ENCODE measurements at places on chromosomes 12 and 14.
A peak's percentile ranks its signal among the peaks of the same experiment; 100 is the strongest.

DNA sequence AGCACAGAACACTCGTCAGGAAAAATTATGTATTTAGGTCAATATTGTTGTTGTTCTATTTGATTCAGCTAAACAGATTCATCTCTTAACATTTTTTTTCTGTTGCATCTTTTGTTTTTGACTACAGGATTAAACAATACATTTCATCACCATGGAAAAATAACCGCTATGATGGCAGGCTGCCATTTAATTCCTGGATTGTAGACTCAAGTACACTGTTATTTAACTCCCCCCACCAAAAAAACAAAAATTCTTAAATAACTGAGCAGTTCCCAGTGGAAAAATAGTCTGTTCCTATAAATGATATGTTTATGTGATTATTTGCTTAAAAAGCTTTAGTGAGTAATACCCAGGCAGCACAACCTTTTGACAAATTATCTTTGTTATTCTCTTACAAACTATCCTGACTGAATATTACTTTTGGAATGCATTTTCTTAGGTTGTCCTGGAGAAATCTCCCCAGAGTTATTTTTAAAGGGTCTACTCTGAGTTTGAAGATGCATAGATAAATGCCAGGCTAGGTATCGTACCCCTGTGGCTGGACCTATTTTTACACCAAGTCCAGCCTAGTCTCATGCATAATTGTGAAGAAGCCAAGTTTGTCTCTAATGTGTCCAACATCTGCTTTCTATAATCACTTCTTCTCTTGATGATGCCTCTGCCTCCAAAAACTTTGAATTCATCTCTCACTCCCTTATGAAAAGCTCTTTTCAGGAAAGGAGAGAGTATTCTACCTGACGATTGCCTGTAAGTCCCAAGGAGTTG lies 3.7 kb downstream of the KERA start:
- peak; percentile 57 for DNase-seq

- DNase-seq: no peak
Measured at GRCh38 chr14:98262566-98262965, 1009.4 kb downstream of the BCL11B start.

DNA sequence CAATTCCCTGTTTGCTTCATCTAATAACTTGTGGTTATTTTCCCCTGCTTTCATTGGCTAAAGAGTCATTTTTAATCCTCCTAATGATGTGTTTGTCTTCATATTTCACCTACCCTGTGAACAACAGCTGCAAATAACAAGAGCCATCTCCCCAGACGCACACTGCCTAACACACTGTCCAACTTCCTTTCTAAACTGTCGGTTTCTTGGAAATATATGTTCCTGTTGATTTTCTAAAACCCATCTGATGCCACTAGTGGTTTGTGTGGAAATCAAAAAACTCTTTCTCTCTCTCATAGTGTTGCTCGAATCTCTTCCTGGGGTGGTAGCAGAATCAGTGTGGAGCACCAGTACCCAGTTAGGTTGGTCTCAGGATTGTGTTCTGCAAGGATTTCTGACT lies 226.9 kb downstream of the EPS8 start:
- no peak for DNase-seq

DNA sequence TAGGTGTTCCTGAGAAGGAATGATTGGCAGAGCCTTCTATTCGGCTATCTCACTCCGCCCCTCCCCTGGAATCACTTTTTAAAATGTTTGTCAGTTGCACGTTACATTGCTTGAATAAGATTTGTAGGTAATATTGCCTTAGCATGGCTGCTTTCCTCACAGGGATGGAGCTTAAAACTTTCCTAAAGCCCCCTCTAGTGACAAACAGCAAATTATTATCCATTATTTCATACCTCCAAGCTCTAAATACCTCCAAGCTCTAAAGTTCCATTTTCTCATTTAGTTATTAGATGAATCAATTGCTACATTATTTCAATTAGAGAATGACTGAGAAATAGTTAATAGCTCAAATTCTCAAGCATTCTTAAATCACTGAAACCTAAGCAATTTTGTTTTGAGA lies 5.1 kb upstream of the SPATA7 start:
- DNase-seq: no peak

DNA sequence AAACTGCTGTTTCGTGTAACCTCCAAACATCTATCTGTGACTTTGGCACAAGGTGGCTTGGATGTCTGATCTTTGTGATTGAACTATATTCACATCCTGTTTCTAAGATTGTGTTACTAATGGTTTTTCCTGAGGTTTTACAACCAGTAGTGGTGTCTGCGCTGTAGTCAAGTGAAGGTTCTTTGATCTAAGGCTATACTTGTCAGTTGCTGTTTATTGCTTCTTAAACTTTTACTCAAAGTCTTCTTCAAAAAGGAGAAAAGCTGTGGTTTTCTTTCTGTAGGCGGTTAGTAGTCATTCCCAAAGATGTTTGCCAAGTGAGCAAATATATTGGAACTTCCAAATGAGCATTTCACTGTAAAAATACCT lies 12.3 kb upstream of the CALM1 start:
- no peak for DNase-seq

DNA sequence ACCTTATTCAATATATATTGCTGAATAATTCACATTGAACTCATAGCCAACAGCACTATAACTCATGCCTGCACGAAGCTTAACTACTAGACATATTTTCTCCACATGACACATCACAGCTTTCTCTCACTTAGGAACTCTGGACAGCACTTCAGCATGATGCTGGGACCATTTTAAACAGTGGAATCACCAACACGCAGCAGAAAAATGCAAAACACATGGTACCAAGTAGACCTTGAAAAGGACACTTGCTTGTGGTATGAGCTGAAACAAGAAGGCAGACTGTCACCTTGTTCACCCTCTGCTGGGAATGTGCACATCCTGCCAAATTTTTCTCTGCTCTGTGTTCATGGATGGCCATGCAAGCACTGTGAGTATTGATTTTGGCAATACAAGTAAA lies 34.8 kb upstream of the CD9 start:
- no peak for DNase-seq

GRCh38 chr12:58313091-58313855 lies 371.9 kb downstream of the ATP23 start:
- no peak for DNase-seq

DNA sequence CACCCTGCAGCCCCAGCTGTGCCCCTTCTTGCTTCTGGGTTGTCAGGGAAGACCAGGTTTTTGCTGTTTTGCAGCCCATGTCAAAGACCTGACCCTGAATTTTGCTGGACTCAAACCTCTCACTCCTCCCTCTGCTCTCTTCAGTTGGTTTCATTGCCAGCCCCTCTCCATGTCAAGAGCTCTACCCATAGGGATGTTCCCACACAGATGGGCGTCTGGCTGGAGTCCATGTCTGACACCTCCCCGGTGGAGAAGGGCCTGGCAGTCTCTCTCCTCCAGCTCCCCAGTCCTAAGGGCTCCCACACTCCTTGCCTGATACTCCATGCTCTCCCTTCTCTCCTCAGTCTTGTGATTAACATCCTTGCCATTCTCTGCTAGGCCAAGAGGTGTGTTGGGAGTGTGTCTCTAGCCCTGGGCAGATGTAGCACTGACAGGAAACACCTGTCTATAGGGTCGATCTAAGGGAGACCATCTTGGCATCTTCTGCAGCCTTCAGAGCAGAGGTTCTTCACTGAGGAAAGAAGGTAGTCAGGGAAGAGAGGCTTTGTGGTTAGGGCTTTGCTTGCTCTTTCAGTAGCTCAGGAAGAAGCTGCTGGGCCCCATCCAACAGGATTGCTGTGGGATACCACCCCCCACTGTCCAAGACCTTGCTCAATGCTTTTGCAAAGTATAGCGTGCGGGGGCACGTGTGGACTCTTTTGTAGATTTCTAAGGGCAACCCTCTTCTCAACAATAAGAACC lies 4.7 kb downstream of the ASIC1 start:
- no peak for DNase-seq

- DNase-seq: peak; percentile 71
Measured at GRCh38 chr14:44979740-44980356, 17.9 kb downstream of the TOGARAM1 start.

DNA sequence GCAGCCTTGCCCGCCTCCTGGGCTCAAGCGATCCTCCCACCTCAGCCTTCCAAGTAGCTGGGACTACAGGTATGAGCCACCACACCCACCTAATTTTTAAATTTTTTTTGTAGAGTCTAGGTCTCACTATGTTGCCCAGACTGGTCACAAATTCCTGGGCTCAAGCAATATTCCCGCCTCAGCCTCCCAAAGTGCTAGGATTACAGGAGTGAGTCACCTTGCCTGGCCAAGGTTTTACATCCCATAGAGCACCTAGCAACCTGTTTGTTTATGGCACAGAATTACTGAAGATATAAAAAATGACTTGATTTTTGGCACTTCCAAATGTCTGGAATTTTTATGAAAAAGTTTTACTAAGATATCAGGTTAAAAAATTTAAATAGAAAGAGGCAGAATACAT lies 16.5 kb downstream of the MYO1A start:
- peak; percentile 9 for DNase-seq

DNA sequence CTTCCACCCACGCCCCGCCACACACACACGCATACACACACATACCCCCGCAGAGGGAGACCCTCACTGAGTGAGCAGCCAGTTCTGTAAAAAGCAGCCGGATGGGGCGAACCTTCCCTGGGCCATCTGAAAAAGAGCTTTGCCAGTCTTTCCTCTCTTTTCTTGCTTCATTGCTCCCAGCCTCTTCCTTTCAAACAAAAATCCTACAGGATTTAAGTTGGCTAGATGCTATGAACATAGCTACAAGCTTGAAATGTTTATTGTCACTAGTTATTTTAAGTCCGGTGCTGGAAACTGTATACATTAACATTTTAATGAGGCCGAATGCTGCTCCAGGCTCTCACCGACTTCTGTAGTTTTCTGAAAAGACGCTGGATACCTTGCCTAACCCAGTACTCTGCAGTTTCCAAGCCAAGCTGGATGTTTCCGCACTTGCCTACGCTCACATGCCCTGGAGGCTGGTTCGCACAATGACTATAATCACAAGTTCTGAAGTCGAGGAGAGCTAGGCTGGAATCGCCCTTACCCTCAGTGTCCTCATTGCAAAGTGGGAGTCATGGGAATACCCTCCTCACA lies 39.2 kb downstream of the LTBP2 start:
- DNase-seq: no peak

- DNase-seq: no peak
Measured at GRCh38 chr12:129564768-129565167, 339.1 kb downstream of the TMEM132D start.

- DNase-seq: no peak
Measured at GRCh38 chr12:24480766-24481449, 468.0 kb downstream of the BCAT1 start.

DNA sequence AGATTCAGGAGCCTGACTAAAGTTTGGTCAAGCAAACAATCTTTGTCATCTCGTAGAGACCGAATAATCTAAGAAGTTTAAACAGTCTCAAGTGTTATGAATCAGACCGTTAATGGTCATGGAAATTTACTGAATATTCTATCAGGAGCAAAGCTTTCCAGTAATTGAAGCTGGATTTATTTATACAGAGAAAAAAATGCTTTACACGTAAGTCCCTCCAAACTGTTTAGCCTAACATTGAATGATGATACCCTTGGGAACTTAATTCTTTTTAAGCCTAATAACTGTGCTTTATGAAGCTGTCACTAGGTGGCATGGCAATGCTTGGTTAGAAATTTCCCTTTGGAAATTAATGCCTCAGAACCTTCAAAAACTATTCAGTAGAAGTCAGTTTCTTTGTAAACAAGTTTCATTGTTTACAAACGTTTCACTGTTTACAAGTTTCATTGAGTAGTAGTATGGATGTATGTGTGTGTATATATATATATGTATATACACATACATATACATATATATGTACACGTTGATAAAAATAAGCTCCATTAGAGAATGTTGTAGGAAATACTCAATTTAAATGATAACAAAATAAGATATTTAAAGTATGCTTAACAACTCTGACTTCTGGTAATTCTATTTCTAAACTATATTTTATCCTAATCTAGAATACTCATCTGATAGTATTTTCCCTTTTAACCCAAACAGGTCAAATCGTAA lies 32.1 kb downstream of the DEPDC4 start:
- no peak for DNase-seq

- no peak for DNase-seq
Measured at GRCh38 chr12:126112141-126112540, 1046.9 kb downstream of the AACS start.

GRCh38 chr14:62081951-62082350 lies 319.7 kb downstream of the SNAPC1 start:
- DNase-seq: no peak

- DNase-seq: no peak
Measured at GRCh38 chr12:52514471-52515318, 5.5 kb downstream of the KRT5 start.

GRCh38 chr12:117027251-117028086 lies 71.7 kb downstream of the TESC start:
- DNase-seq: peak; percentile 52

DNA sequence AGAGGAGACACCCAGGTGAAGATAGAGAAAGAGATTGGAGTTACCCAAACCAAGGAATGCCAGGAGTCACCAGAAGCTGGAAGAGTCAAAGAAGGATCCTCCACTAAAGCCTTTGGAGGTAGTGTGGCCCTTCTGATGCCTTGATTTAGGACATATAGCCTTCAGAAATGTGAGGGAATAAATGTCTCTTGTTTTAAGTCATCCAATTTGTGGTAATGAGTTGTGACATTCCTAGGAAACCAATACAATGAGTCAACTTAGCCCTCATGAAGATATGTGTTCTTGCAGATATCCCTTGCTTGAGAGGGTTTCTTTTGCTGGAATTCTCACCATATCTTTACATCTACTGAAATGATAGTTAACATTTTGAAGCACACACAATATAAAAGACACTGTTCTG lies 58.8 kb downstream of the CCER1 start:
- DNase-seq: no peak

DNA sequence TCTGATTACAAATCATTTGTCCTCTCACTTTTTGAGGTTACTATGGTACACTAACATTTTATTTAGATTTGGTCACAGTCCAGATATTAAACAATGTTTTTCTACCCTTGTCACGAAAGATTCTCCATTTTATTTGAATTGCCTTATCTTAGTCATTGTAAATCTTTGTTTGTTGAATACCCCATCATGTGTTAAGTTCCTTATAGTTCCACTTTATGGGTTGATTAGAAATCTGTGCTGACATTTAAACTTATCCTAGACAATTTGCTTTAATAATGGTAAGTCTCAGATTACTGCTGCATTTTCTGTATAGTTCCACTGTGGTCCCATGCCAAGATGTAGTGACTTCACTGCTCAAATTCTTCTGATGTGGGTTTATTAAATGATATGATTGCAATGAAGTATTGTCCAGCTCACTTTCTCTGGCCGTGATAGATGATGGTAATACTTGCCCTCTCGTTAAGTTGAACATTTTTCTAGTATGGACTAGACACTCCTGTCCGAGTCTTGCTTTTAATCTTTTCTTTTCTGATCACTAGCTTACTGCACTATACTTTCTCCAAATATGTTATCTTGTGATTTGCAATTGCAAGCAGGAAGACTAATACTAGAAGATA lies 1107.3 kb downstream of the SLC6A15 start:
- DNase-seq: no peak

GRCh38 chr12:129467726-129468125 lies 436.1 kb downstream of the TMEM132D start:
- DNase-seq: no peak
